H7 (cell line): ENCODE measurements at places on chromosomes 13 and 19. TPM values are rescaled to one million over a fixed set of nuclear protein-coding genes. Genes with fewer than 3 reads are reported as not detected.

GRCh38 chr13:31395090-31395489 is 195.3 kb downstream of the B3GLCT start:
- DNase-seq, result no peak

Gene ZSCAN1
- not detected in 2 replicates for total RNA-seq

Gene NANOS3
- not detected in 2 replicates for total RNA-seq

DNA sequence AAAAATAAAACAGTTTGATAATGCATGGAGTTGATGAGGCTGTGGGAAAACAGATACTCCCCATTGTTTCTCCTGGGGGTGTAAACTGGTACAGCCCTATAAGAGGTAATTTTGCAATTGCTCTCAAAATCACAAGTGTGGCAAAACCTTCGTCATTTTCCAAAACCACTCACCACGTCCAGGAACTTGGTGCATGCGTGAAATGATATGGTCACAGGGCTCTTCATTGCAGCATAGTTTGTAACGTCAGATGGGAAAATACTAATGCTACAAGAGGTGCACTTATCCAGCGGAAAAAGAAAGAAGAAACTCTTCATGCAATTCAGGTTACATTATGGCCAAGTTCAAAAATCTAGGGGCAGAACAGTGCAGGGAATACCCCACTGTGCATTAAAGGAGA is 11.9 kb upstream of the PLAUR start:
- no peak for DNase-seq

DNA sequence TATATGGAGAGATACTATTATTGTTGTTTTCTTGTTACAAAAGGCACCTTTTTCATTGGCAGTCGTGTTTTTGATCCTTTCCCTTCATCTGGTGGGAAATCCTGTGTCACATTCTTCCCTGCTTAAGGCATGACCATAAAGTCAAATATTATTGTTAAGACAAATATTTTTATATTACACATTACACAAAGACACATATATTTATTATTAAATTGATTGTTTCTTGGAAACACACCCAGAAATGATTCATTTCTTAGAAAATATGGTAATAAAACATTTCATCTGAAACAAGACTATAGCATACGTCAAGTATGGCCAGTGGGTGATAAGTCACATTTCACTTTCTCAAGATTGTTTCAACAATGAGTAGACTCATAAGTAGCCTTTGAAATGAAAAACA is 77.3 kb downstream of the KCTD12 start:
- no peak for DNase-seq

- peak; percentile 95 for DNase-seq
These were observed 83.2 kb upstream of the MCF2L start for GRCh38 chr13:112885782-112886268.

GRCh38 chr19:54183431-54183830 is 5.9 kb downstream of the MBOAT7 start:
- DNase-seq, result peak; percentile 13

- no peak for DNase-seq
These were observed 2.4 kb downstream of the PKN1 start for GRCh38 chr19:14435320-14436050.

DNA sequence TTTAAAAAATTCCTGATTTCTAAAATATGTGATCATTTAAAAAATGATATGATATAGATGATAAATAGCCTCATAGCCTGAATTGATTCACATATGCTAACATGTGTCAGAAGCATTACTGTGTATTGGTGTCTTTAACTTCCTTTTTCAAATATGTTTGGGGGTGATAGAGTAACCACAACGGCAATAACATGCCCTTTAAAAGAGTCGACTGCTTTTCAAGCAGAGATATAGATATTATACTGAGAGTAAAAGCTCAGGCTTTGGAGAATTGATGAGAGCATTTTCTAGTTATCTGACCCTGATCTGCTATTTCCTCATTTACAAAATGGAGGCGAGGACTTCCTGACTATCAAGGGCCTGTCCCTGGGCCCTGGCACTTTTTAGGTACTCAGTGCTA is 260.5 kb downstream of the DCT start:
- DNase-seq, result no peak

GRCh38 chr13:29369060-29369743 is 226.3 kb downstream of the SLC7A1 start:
- no peak for DNase-seq

GRCh38 chr19:33747273-33747672 is 49.4 kb upstream of the KCTD15 start:
- no peak for DNase-seq

Gene SLC25A41
- 0.11 and 1.2 TPM in 2 replicates for total RNA-seq

Gene ZGLP1
- 0.17 and 0.85 TPM in 2 replicates for total RNA-seq

DNA sequence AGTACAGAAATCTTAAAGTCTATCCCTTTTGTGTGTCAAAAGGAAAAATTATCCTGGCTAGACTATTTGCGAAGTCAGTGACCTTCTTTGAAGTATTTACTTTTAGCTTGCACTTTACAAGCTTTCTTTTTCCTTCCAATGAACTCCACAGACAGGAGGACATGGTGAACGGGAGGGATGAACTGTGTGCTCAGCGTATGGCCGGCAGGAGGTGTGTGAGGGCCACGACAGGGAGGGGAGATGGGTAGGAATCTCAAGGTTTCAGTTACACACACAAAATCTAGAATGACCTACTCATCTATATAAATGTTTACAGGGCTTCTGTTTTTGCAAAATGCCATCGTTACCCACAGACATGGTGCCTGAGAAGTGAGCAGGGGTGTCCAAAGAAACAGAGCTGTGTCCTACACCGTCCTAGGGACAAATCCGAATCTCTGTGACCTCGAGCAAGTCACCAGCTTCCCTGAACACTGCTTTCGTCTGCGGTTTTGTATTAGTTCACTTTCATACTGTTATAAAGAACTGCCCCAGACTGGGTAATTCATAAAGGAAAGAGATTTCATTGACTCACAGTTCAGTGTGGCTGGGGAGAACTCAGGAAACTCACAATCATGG is 537.2 kb downstream of the LIG4 start:
- DNase-seq, result no peak

- DNase-seq, result no peak
These were observed 15.2 kb upstream of the SUPT20H start for GRCh38 chr13:37074703-37075102.

DNA sequence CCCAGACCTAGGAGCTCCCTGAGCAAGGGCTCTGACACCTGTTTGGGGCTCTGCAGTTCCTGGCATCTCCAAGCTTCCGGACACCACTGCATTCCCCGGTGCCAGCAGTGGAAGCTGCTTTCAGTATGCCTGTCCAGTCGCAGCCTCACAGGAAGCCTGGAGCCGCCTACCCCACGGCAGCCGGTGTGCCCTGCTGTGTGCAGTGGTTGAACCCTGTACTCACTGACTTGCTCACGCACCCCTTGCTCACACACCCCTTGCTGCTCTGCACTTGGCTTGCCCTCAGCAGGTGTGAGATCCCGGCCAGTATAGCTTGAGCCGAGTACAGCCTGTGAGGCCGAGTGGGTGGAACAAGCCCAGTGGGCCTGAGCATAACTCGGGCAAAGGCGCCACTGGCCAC is 70.3 kb downstream of the PIBF1 start:
- no peak for DNase-seq

DNA sequence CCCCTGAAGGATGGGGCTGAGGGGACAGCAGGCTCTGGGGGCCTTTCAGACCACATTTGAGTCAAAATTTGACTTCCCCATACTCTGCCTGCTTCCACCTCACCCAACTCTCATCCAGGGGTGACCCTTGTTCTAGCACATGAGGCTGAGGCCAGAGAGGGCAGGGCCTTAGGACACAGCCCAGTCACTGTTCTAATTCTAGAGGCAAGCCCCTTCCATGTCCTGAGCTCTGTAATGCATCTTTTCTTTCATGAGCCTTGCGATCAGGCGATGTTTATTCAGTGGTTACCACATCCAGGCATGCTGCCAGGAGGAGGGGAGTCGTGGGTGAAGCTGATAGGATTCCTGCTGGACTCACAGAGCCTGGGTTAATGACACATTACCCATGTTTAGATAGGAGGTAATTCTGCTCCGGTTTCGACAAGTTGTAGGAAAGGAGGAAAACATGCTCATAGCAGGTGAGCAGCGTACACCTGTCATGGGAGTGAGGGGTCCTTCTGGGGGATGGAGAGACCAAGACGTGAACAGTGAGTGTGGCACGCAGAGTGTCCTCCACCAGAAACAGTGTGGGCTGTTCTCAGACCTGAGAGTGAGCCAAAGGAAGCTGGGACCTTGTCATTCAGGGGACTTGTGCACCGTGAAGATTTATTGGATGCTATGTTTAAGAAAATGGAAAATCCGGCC is 9.3 kb downstream of the RPS9 start:
- no peak for DNase-seq

- DNase-seq, result peak; percentile 50
These were observed 236.6 kb upstream of the MAB21L1 start for GRCh38 chr13:35712907-35713761.

Gene ZNF225
- 2.4 and 3.8 TPM in 2 replicates for total RNA-seq

Gene TPP2
- total RNA-seq, result 44.4 and 65.7 TPM in 2 replicates

Gene MEIS3
- 87.0 and 134 TPM in 2 replicates for total RNA-seq

Gene SPRED3
- 1.6 and 4.2 TPM in 2 replicates for total RNA-seq

DNA sequence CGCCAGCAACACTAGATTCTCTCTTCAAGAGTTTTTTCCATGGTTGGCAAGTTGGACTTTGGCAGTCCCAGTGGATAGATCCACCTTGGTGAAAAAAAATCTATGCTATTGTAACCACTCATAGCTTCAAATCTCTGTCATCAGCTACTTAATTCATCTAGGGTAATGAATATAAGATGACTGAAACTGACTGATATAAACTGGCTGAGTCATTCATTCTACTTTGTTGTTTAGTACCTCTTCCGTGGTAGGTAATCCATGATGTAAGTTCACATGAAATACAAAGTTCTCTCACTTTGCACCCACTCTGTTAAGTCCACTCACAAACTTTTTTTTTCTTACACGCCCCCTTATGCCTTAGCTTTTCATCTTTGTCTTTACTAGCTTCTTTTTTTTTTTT is 1381.5 kb downstream of the SLITRK5 start:
- DNase-seq, result no peak

GRCh38 chr13:74730556-74731331 is 596.5 kb upstream of the KLF12 start:
- no peak for DNase-seq

Gene FLT1
- total RNA-seq, result 55.3 and 59.4 TPM in 2 replicates

Gene CYP2S1
- 60.4 and 108 TPM in 2 replicates for total RNA-seq

GRCh38 chr13:36158611-36159010 is 27.4 kb upstream of the DCLK1 start:
- no peak for DNase-seq

GRCh38 chr19:14347999-14348889 is 33.0 kb upstream of the ADGRE5 start:
- peak; percentile 97 for DNase-seq

GRCh38 chr13:85223883-85224656 is 575.1 kb downstream of the SLITRK6 start:
- DNase-seq, result no peak

- no peak for DNase-seq
These were observed 799.0 kb downstream of the DACH1 start for GRCh38 chr13:71068041-71068440.

- DNase-seq, result no peak
These were observed 26.6 kb downstream of the DNAJC3 start for GRCh38 chr13:95703576-95703975.
